ENCODE measurements at places on chromosomes 4 and X. TPM values are rescaled to one million over a fixed set of nuclear protein-coding genes. Genes with fewer than 3 reads are reported as not detected.

GRCh38 chrX:39758791-39759525 lies 338.8 kb downstream of the BCOR start:
- H3K36me3 ChIP-seq, result no peaks in the 10 kb centered on the region
- H3K27ac ChIP-seq, result no peak overlapping the region
- no peak for DNase-seq
- no peaks in the 10 kb centered on the region for H3K4me1 ChIP-seq

DNA sequence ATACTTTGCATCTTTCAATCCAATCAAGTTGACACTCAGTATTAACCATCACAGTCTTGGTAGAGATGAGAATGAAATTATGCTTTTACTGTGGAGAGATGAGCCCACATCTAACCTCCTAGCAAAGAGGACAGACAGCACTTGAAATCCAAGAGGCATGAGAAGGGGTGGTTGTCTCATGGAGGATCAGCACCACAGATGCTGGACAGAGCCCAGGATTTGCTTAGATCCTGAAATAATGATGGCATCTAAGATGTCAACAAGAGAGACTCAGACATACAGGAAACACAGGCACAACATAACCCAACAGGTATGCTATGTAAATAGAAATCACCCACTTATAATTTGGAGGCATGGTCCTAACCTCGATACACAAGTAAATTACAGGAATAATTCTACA lies 74.3 kb upstream of the VCX2 start:
- H3K27me3 ChIP-seq, result no peaks in the 10 kb centered on the region
- no peak for DNase-seq
- no peaks in the 10 kb centered on the region for H3K4me1 ChIP-seq

DNA sequence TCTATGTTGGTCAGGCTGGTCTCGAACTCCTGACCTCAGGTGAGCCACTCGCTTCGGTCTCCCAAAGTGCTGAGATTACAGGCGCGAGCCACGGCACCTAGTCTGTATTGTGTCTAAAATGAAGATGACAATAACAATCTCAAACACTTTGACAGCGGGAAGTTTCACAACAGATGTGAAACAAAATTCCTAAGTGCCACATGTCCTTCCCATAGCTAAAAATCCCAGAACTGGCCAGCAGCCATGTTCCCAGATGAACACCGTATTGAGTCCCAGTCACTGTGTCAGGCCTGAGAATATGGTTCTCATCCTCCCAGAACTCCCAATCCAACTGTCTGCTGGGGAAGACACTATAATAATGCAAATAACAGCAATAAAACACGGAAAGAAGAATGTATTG lies 16.4 kb upstream of the KLHL8 start:
- no peak for DNase-seq
- H3K36me3 ChIP-seq, result no peaks in the 10 kb centered on the region
- peaks cover 6% of the 10 kb centered on the region for H3K4me1 ChIP-seq
- no peak overlapping the region for H3K27ac ChIP-seq
- H3K4me3 ChIP-seq, result no peak overlapping the region

- no peaks in the 10 kb centered on the region for H3K4me1 ChIP-seq
- DNase-seq, result no peak
- H3K4me3 ChIP-seq, result no peak overlapping the region
- H3K27ac ChIP-seq, result no peak overlapping the region
- H3K36me3 ChIP-seq, result no peaks in the 10 kb centered on the region
These were observed 47.4 kb downstream of the NRK start for GRCh38 chrX:105869701-105870100.

- H3K4me3 ChIP-seq, result no peak overlapping the region
- H3K36me3 ChIP-seq, result peaks cover 10% of the 10 kb centered on the region
- H3K27me3 ChIP-seq, result no peaks in the 10 kb centered on the region
- no peak for DNase-seq
These were observed 243.9 kb downstream of the MAML3 start for GRCh38 chr4:139910106-139910505.

- no peak overlapping the region for H3K27ac ChIP-seq
- no peak overlapping the region for H3K4me3 ChIP-seq
- no peak for DNase-seq
- no peaks in the 10 kb centered on the region for H3K27me3 ChIP-seq
- no peaks in the 10 kb centered on the region for H3K4me1 ChIP-seq
These were observed 56.9 kb downstream of the METTL14 start for GRCh38 chr4:118742050-118742449.

DNA sequence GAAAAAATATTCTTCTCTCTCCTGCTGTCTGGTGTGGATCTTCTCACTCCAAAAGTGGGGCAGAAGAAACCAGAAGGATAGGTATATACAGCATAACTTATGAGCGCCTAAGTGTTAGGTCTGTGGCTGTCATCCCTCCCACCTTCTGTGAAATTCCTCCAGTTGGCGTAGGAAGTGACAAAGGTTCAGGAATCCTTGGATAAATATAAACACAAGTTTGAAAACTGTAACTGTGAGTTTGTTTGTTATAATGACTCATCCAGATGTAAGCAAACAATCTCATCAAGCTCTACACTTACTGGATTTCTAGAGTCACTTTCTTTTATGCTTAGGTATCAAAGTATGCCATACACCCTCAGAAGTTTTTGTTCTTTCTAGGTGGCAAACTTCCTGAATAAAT lies 405.2 kb downstream of the FAT4 start:
- DNase-seq, result no peak
- no peaks in the 10 kb centered on the region for H3K4me1 ChIP-seq
- H3K27ac ChIP-seq, result no peak overlapping the region
- no peaks in the 10 kb centered on the region for H3K36me3 ChIP-seq

GRCh38 chr4:185896817-185897488 lies 85.0 kb upstream of the SORBS2 start:
- H3K4me1 ChIP-seq, result no peaks in the 10 kb centered on the region
- H3K27me3 ChIP-seq, result peaks cover 7% of the 10 kb centered on the region
- no peak overlapping the region for H3K4me3 ChIP-seq
- H3K36me3 ChIP-seq, result no peaks in the 10 kb centered on the region
- DNase-seq, result no peak
- H3K27ac ChIP-seq, result no peak overlapping the region

- H3K27ac ChIP-seq, result no peak overlapping the region
- no peaks in the 10 kb centered on the region for H3K4me1 ChIP-seq
- no peaks in the 10 kb centered on the region for H3K27me3 ChIP-seq
- no peak for DNase-seq
- H3K36me3 ChIP-seq, result peaks cover 13% of the 10 kb centered on the region
- no peak overlapping the region for H3K4me3 ChIP-seq
These were observed 277.6 kb upstream of the ZC4H2 start for GRCh38 chrX:65253817-65254216.

DNA sequence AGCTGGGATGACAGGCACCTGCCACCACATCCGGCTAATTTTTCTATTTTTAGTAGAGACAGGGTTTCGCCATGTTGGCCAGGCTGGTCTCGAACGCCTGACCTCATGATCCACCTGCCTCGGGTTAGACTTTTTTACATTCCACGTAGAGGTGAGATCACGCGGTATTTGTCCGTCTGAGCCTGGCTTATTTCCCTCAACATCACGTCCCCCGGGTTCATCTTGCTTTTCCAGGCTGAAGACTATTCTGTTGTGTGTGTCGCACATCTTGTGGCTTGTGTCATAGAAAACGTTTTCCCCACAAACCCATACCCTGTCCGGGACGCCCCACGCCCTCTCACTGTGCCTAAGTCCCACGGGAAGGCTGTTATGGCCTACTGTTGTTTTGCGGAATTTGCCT lies 185.3 kb downstream of the CRLF2 start:
- H3K27ac ChIP-seq, result peak overlapping the region; percentile 83
- H3K27me3 ChIP-seq, result peaks cover 9% of the 10 kb centered on the region
- H3K4me1 ChIP-seq, result peaks cover 32% of the 10 kb centered on the region
- H3K36me3 ChIP-seq, result peaks cover 2% of the 10 kb centered on the region

GRCh38 chrX:39440799-39441284 lies 639.6 kb downstream of the MID1IP1 start:
- H3K4me3 ChIP-seq, result no peak overlapping the region
- no peak for DNase-seq
- H3K4me1 ChIP-seq, result peaks cover 8% of the 10 kb centered on the region
- H3K27ac ChIP-seq, result peak overlapping the region; percentile 46
- no peaks in the 10 kb centered on the region for H3K27me3 ChIP-seq
- no peaks in the 10 kb centered on the region for H3K36me3 ChIP-seq

DNA sequence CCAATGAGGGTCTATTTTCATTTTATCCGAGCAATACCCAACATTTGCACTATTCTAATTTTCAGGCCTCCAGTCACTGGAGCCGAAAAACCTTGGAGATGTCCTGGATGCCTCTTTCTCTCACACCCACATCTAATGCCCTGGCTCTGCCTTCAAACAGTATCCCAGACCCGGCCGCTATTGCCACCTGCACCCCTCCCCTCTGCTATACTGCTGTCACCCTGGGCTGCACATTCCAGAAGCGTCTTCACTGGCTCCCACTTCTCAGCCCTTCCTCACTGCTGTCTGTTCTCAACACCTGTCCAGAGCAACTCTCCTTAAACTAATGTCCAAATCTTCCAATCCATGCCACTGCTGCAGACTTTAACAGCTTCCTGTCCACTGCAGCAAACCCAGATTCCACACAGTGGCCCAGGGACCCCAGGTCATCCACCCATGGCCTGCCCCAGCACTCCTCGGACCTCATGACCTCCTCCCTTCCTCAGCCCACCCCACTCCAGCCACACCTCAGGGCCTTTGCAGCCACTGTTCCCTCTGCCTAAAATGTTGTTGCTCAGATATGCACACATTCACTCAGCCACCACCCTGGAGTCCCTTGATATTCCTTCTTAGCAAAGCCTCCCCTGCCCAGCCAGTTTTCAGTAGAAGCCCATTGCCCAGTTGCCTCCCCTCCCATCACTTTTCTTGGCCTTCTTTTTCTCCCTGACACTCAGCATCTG lies 30.5 kb upstream of the PPP2R2C start:
- no peaks in the 10 kb centered on the region for H3K4me1 ChIP-seq
- H3K27me3 ChIP-seq, result peaks cover 60% of the 10 kb centered on the region
- no peak overlapping the region for H3K27ac ChIP-seq
- H3K4me3 ChIP-seq, result no peak overlapping the region
- no peak for DNase-seq

DNA sequence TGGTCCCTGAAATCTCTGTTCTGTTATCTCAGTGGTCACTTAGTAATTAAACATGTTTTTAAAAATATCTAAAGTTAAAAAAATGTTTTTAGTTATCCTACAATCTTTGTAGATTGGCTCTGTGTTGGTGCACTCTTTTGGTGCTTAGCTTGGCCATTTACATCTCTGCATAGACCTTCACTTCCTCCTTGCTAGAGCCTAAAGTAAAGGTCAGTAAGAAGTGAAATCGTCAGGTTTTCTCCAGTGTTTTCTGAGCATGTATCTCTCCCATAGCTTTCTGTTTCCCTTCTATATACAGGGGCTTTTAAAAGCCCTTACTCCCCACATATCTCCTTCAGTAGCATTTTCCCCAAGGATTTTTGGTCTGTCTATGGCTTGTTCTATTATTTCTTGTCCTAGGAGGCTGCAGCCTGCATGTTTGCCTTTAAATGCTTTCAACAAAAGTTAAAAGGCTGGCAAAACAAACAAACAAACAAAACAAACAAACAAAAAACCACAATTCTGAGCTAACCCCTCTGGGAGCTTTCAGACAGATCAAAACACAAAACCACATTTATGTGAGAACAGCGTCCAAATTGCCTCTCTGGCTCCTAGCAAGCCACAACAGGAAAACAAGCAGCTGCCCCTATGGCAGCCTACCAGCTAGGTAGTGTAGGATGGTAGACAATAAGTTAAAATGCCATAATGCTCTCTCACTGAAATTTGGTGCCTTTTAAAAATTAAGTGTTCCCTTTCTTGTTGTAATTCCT lies 27.3 kb upstream of the GPRASP2 start:
- H3K4me3 ChIP-seq, result no peak overlapping the region
- H3K4me1 ChIP-seq, result peaks cover 16% of the 10 kb centered on the region
- no peak overlapping the region for H3K27ac ChIP-seq
- no peaks in the 10 kb centered on the region for H3K27me3 ChIP-seq

GRCh38 chrX:104172788-104173187 lies 6.5 kb downstream of the FAM199X start:
- DNase-seq, result no peak
- no peak overlapping the region for H3K4me3 ChIP-seq
- no peaks in the 10 kb centered on the region for H3K27me3 ChIP-seq
- peaks cover 28% of the 10 kb centered on the region for H3K36me3 ChIP-seq
- H3K4me1 ChIP-seq, result peaks cover 19% of the 10 kb centered on the region
- no peak overlapping the region for H3K27ac ChIP-seq

DNA sequence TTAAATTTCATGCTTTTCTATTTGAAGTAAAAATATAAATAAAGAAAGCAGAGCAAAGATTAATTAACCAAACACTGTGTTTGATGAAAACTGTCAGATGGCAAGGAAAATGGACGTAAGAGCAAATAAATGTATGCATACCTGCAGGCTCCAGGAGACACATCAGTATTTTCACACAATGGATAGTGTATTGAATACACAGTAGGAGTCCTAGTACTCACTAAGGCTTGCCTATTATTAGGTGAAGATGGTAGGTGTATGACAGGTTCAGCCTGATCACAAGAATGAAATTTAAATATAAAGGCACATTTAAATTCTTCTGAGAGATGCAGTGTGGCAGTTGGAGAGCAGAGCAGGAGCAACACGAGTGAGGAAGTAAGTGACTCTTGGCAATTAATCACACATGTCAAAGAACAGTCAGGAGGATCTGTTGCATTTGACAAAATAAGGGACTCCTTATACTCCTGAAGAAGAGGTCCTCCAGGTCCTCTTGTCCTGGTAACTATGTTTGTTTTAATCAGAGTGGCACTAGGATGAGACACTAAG lies 106.0 kb upstream of the NDST4 start:
- no peaks in the 10 kb centered on the region for H3K36me3 ChIP-seq
- H3K4me3 ChIP-seq, result no peak overlapping the region
- no peak for DNase-seq
- H3K27ac ChIP-seq, result no peak overlapping the region
- H3K27me3 ChIP-seq, result no peaks in the 10 kb centered on the region

- no peaks in the 10 kb centered on the region for H3K27me3 ChIP-seq
- H3K27ac ChIP-seq, result no peak overlapping the region
- H3K4me3 ChIP-seq, result no peak overlapping the region
- H3K4me1 ChIP-seq, result no peaks in the 10 kb centered on the region
- no peaks in the 10 kb centered on the region for H3K36me3 ChIP-seq
These were observed 1136.6 kb downstream of the FAT4 start for GRCh38 chr4:126451237-126451873.

- H3K4me3 ChIP-seq, result no peak overlapping the region
- H3K27me3 ChIP-seq, result no peaks in the 10 kb centered on the region
- H3K36me3 ChIP-seq, result no peaks in the 10 kb centered on the region
- no peak for DNase-seq
- H3K4me1 ChIP-seq, result no peaks in the 10 kb centered on the region
These were observed 572.7 kb upstream of the TENM3 start for GRCh38 chr4:181670506-181670905.

ATOH1 gene
- not detected for total RNA-seq

ZNF630 gene
- 5.2 TPM for total RNA-seq

FRMD7 gene
- not detected for total RNA-seq

HELT gene
- not detected for total RNA-seq

SH2D1A gene
- total RNA-seq, result 32.7 TPM

PLK4 gene
- 2.8 TPM for total RNA-seq

STATH gene
- total RNA-seq, result not detected

SORCS2 gene
- total RNA-seq, result not detected

TMEM156 gene
- total RNA-seq, result 9.4 TPM

TMPRSS11A gene
- total RNA-seq, result not detected

ADGRL3 gene
- not detected for total RNA-seq

CXXC4 gene
- not detected for total RNA-seq

COX7B2 gene
- total RNA-seq, result not detected

IQCM gene
- not detected for total RNA-seq

ASB5 gene
- not detected for total RNA-seq

CTAG1B gene
- total RNA-seq, result not detected

ITM2A gene
- 61.1 TPM for total RNA-seq

Data from naive thymus-derived CD8-positive, alpha-beta T cell (primary cell).